ENCODE measurements at places on chromosomes 6 and 20.

DNA sequence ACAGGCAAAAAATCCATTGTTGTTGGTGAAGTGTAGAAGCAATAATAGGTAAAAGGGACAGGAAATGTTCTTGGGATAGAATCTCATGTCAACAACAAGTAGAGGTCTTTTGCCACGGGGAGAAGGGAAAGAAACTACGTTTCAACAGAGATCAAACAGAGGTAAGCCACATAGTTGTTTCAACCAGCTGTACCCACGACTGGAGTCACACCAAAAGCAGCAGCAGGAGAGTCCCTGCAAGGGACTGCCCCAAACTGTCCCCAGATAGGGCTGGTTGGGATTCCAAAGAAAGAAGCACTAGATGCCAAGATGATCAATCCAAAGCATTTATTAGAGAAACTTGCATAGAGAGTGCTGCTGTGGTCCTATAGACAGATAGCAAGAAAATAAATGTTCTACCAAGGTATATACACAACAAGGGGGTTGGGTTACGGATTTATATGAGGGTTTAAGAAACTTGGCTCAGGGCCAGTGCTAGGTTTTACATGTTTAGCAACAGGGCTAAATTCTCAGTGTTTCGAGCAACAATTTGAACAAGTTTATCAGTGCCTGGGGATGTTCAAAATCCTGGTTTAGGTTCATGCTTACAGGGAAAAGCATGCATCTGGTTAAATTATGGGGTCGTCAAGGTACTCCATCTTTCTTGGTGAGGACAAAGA, 466.5 kb downstream of the MMUT start:
- no peak for DNase-seq

DNA sequence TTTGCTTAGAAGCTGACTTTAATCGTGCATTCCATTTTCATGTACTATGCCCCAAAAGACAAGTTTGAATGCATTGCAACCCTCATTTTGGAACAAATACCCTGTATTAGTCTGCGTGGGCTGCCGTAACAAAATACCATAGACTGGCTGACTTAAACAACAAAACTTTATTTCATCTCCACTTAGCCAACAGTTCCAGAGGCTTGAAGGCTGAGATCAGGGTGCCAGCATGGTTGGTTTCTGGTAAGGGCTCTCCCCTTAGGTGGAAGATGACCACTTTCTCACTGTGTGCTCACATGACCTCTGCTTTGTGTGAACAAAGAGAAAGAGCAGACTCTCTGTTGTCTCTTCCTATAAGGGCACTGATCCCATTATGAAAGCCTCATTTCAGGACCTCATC, 431.7 kb upstream of the MAP3K7 start:
- no peak for DNase-seq

- DNase-seq = no peak
Measured at GRCh38 chr6:16258709-16259075, 20.3 kb downstream of the GMPR start.

- no peak for DNase-seq
Measured at GRCh38 chr20:8152183-8152582, 20.1 kb downstream of the PLCB1 start.

- DNase-seq = no peak
Measured at GRCh38 chr20:59453759-59454560, 150.4 kb upstream of the PHACTR3 start.

GRCh38 chr6:15887491-15888461, 224.9 kb upstream of the DTNBP1 start:
- DNase-seq = no peak
